Hematopoietic multipotent progenitor cell treated with erythropoietin and hydrocortisone succinate and interleukin-3 and kit ligand, for 8 days (in vitro differentiated cells): ENCODE measurements at places on chromosomes 6 and 20.

- DNase-seq = no peak
Measured at GRCh38 chr20:58699623-58700107, 7.1 kb downstream of the NPEPL1 start.

DNA sequence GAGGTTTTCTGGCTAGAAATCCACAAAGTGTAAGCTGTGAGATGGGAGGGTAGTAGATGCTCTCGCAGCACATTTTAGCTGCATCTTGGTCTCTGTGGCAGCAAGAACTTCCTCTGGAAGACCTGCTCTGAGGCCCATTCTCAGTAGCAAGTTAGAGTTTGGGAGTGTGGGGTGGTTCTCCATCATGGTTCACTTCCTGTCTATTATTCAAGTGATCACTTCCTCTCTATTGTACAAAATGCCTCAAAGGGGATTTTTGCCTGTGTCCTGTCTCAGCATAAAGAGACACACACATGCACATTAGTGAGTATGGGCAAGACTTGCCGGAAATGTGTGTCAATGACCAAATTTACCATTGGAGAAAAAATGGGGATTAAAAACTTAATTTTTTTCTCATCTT is 42.5 kb downstream of the LYRM2 start:
- DNase-seq = no peak

- DNase-seq = no peak
Measured at GRCh38 chr6:47357827-47358226, 48.1 kb upstream of the TNFRSF21 start.

DNA sequence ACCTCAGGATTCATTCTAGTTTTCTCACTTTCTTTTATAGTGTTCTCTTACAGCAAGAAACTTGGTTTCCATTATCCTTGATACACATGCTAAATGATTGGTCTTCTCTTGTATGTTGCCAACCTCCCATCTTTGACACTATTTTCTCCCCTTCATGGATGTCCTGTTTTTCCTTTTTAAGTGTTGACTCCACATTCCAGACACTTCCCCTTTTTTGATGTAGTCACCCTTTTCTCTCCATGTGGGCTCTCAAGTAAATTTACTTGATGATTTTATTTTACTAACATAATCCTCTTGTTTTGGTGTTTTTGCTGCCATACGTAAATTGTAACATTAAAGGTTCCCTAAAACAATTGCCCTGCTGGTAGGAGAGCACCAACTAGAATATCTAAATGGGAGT is 148.1 kb downstream of the ZFAND3 start:
- no peak for DNase-seq

DNA sequence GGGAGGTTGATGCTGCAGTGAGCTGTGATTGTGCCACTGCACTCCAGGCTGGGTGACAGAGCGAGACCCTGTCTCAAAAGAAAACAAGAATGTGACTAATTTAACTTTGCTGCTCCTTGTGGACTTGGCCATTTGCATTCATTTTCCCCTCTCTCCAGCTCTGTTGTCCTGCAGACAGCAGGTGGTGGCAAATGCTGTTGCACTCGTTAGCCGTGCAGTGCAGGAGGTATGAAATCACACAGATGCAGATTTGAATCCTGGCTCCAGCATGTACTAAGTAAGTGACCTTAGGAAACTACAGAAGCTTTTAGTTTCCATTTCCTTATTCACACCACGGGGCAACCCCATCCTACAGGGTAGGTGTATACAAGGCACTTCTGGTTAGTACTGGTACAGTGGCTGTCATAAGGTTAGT is 9.6 kb upstream of the BEND3 start:
- DNase-seq = no peak

- DNase-seq = no peak
Measured at GRCh38 chr6:100267721-100268123, 197.0 kb downstream of the SIM1 start.

- no peak for DNase-seq
Measured at GRCh38 chr20:18511571-18511970, 3.8 kb downstream of the SEC23B start.

DNA sequence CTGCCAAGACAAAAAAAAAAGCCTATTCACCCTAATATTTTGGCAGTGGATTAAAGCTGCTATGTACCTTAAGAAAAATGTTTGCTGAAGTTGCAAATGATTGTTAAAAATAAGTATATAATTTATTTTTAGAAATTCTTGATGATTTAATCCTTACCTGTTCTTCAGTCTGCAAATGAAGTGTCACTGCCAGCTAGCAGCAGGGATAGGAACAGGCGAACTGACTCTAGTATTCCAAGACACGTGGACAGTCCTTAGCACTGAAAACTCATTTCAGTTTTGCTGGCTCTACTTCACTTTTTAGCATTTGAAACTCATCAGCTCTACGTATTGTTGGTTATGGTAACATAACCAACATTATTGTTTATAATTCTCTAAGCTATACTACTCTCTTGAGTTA is 204.4 kb upstream of the ID4 start:
- DNase-seq = no peak
